Activated CD4-positive, alpha-beta T cell treated with anti-CD3 and anti-CD28 coated beads, Interleukin-2, amount 10 ng/mL, durations not matched to agents 7 days and 5 days (primary cell): ENCODE measurements at places on chromosomes 1 and 21.
A peak's percentile ranks its signal among the peaks of the same experiment; 100 is the strongest.

DNA sequence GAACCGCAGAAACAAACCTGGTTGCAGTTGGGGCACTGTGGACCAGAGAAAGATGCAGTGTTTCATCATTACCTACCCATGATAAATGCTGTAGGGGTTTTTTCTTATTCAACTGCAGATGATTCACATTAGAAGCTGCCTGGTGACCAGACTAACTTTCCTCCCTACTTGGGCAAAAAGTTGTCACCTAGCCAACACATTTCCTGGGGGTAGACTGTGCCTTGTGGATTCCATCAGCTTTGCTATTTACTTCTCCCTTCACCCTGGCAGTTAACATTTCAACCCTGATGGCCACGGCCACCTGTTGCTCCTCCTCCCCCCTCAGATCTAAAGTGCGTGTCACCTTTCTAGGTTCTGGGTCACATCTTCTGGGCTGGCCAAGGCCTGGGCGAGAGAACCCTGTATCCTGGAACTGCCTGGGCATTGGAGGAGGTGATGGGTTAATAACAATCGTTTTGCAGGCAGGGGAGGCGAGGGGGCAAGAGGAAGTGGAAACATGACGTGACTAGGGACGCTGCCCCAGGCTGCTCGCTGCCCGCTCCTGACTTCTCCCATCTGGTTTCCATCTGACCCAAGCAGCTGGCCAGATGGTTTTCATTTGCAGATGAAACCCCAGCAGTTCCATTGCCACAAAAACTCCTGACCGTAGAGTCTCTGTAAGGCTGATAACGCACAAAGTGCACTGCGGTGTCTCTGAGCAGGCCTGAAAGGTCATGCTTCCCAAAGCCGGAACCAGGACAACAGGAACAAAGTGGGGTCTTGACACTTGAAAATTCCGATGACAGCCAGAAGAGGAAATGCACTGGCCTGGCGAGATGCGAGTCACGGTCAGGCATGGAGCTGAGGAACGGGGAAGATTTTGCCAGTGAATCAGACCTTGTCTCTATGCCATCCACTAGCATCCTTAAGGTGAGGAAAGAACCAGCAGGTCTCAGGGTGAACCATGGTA is 36.6 kb downstream of the CAPZB start:
- no peaks in the 10 kb centered on the region for H3K27me3 ChIP-seq
- H3K27ac ChIP-seq = peak overlapping the region; percentile 61
- H3K4me1 ChIP-seq = peaks cover 73% of the 10 kb centered on the region
- no peak for DNase-seq
- H3K4me3 ChIP-seq = no peak overlapping the region

GRCh38 chr1:119516680-119517079 is 9.7 kb downstream of the HSD3B1 start:
- H3K4me1 ChIP-seq = no peaks in the 10 kb centered on the region
- H3K36me3 ChIP-seq = no peaks in the 10 kb centered on the region
- DNase-seq = no peak
- H3K4me3 ChIP-seq = no peak overlapping the region

DNA sequence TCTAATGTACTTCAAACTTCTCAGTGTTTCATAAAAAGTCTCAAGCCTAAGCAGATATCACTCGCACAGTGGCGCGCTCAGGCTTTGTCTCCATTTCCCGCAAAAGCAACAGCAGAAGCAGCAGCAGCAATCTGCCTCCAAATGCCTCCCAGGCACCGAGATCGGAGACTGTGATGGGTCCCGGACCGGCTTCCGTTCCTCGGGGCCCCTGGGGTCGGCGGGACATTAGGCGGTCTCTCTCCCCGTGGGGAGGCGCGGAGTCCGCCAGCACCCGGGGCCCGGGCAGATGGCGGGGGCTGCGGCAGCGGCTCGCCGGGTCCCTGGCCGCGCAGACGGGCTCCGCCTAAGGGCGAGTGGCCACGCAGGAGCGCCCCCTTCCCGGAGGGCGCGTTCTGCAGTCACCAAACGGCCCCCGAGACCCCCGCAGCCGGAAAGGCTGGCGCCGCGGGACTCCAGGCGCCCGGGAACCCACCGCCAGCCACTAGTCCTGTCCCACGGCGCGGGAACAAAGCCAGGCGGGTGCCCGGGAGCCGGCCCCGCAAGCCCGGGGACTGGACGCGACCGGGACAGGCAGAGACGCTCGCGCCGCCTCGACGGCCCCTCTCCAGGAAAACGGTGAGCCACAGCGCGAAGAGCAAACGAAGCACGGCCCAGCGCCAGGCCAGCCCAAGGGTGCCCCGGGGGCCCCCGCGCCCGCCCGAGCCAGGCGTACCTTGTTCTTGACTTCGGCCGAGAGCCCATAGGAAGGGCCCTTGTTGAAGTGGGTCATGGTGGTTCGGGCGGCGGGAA is 590 bp downstream of the CNN3 start:
- H3K27ac ChIP-seq = no peak overlapping the region
- peaks cover 56% of the 10 kb centered on the region for H3K27me3 ChIP-seq
- peak overlapping the region; percentile 62 for H3K4me3 ChIP-seq
- DNase-seq = peak; percentile 12

GRCh38 chr1:221069178-221069903 is 190.1 kb downstream of the HLX start:
- no peak for DNase-seq
- H3K4me1 ChIP-seq = peaks cover 1% of the 10 kb centered on the region
- H3K27ac ChIP-seq = no peak overlapping the region
- no peak overlapping the region for H3K4me3 ChIP-seq

GRCh38 chr1:177505905-177506590 is 335.3 kb downstream of the BRINP2 start:
- no peaks in the 10 kb centered on the region for H3K36me3 ChIP-seq
- H3K27me3 ChIP-seq = no peaks in the 10 kb centered on the region
- no peak for DNase-seq
- H3K27ac ChIP-seq = no peak overlapping the region
- H3K4me1 ChIP-seq = no peaks in the 10 kb centered on the region
- no peak overlapping the region for H3K4me3 ChIP-seq

GRCh38 chr1:234572966-234573365 is 37.0 kb downstream of the IRF2BP2 start:
- H3K4me3 ChIP-seq = no peak overlapping the region
- H3K27me3 ChIP-seq = peaks cover 2% of the 10 kb centered on the region
- H3K4me1 ChIP-seq = no peaks in the 10 kb centered on the region

GRCh38 chr1:156247460-156248322 is at the start of gene PAQR6:
Gene PAQR6, minus strand, starts transcription at chr1:156248056. Its CDS starts 1,325 bp downstream, at chr1:156246731.
- DNase-seq = no peak
- H3K27me3 ChIP-seq = no peaks in the 10 kb centered on the region
- no peak within 1 kb of the TSS for H3K4me3 ChIP-seq
- peaks cover 34% of the 10 kb centered on the region for H3K4me1 ChIP-seq

GRCh38 chr1:214967865-214968575 is 114.5 kb upstream of the KCNK2 start:
- no peaks in the 10 kb centered on the region for H3K36me3 ChIP-seq
- no peak overlapping the region for H3K27ac ChIP-seq
- no peak for DNase-seq
- H3K4me3 ChIP-seq = no peak overlapping the region
- no peaks in the 10 kb centered on the region for H3K4me1 ChIP-seq

- DNase-seq = no peak
- H3K27me3 ChIP-seq = no peaks in the 10 kb centered on the region
- no peak overlapping the region for H3K27ac ChIP-seq
Observed at GRCh38 chr1:212749821-212750535, 41.6 kb downstream of the NSL1 start.

- no peak overlapping the region for H3K27ac ChIP-seq
- no peak for DNase-seq
- H3K27me3 ChIP-seq = no peaks in the 10 kb centered on the region
- no peak overlapping the region for H3K4me3 ChIP-seq
- H3K4me1 ChIP-seq = no peaks in the 10 kb centered on the region
Observed at GRCh38 chr1:56079391-56079790, 500.0 kb downstream of the PLPP3 start.

- H3K4me3 ChIP-seq = no peak overlapping the region
- no peak overlapping the region for H3K27ac ChIP-seq
- H3K4me1 ChIP-seq = no peaks in the 10 kb centered on the region
- peaks cover 2% of the 10 kb centered on the region for H3K27me3 ChIP-seq
Observed at GRCh38 chr1:201198598-201198997, 8.0 kb downstream of the IGFN1 start.

GRCh38 chr1:200317236-200317635 is 92.6 kb downstream of the ZNF281 start:
- no peak for DNase-seq
- no peaks in the 10 kb centered on the region for H3K36me3 ChIP-seq
- H3K27me3 ChIP-seq = peaks cover 31% of the 10 kb centered on the region
- no peaks in the 10 kb centered on the region for H3K4me1 ChIP-seq

GRCh38 chr1:239655023-239655422 is 268.7 kb downstream of the CHRM3 start:
- no peaks in the 10 kb centered on the region for H3K36me3 ChIP-seq
- no peaks in the 10 kb centered on the region for H3K27me3 ChIP-seq
- DNase-seq = no peak
- H3K4me3 ChIP-seq = no peak overlapping the region
- H3K4me1 ChIP-seq = no peaks in the 10 kb centered on the region
